ENCODE measurements at places on chromosomes 13 and 19.
A peak's percentile ranks its signal among the peaks of the same experiment; 100 is the strongest.

GRCh38 chr13:25378528-25378927, 6.8 kb downstream of the ATP8A2 start:
- DNase-seq, result peak; percentile 36
- H3K27ac ChIP-seq, result peak overlapping the region; percentile 7
- H3K4me1 ChIP-seq, result peaks cover 12% of the 10 kb centered on the region

GRCh38 chr13:91567485-91568207, 169.2 kb downstream of the GPC5 start:
- H3K36me3 ChIP-seq, result no peaks in the 10 kb centered on the region
- DNase-seq, result no peak
- no peak overlapping the region for H3K4me3 ChIP-seq

GRCh38 chr13:98480915-98481877, 95.7 kb downstream of the STK24 start:
- H3K4me3 ChIP-seq, result no peak overlapping the region
- DNase-seq, result peak; percentile 73
- H3K36me3 ChIP-seq, result no peaks in the 10 kb centered on the region

- H3K36me3 ChIP-seq, result no peaks in the 10 kb centered on the region
- no peak overlapping the region for H3K27ac ChIP-seq
- no peak overlapping the region for H3K4me3 ChIP-seq
- no peaks in the 10 kb centered on the region for H3K4me1 ChIP-seq
- no peak for DNase-seq
- H3K27me3 ChIP-seq, result no peaks in the 10 kb centered on the region
These were observed 726.0 kb downstream of the DIAPH3 start for GRCh38 chr13:59437544-59438301.

DNA sequence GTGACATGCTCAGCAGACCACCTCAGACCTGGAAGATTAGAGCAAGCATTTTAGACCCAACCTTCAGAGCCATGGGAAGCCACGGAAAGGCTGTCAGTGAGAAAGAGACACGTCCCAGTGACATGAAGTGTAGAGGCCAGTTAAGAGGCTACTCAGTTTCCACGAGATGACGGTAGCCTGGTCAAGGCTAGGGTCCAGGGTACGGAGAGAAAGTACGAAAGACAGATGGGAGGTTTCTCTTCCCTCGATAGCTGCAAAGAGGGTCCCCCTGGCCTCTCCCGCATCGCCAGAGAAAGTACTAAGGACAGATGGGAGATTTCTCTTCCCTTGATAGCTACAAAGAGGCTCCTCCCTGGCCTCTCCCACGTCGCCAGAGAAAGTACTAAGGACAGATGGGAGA, 8.6 kb downstream of the ZSCAN5A start:
- no peaks in the 10 kb centered on the region for H3K27me3 ChIP-seq
- peaks cover 45% of the 10 kb centered on the region for H3K36me3 ChIP-seq
- peak overlapping the region; percentile 74 for H3K27ac ChIP-seq
- peak; percentile 48 for DNase-seq
- H3K4me1 ChIP-seq, result peaks cover 25% of the 10 kb centered on the region
- no peak overlapping the region for H3K4me3 ChIP-seq

- no peaks in the 10 kb centered on the region for H3K27me3 ChIP-seq
- peaks cover 4% of the 10 kb centered on the region for H3K36me3 ChIP-seq
These were observed at the start of gene ZNF222 for GRCh38 chr19:44025217-44025936. Gene ZNF222 (plus strand): TSS chr19:44025379. CDS start chr19:44025437, 58 bp downstream.

- no peak for DNase-seq
- H3K27me3 ChIP-seq, result peaks cover 28% of the 10 kb centered on the region
- no peak overlapping the region for H3K27ac ChIP-seq
These were observed 8.0 kb downstream of the TINCR start for GRCh38 chr19:5559804-5560133.

- H3K36me3 ChIP-seq, result no peaks in the 10 kb centered on the region
- no peak overlapping the region for H3K27ac ChIP-seq
- no peaks in the 10 kb centered on the region for H3K27me3 ChIP-seq
- H3K4me3 ChIP-seq, result no peak overlapping the region
- peaks cover 3% of the 10 kb centered on the region for H3K4me1 ChIP-seq
- DNase-seq, result no peak
These were observed 37.5 kb upstream of the TM9SF2 start for GRCh38 chr13:99463646-99464397.

DNA sequence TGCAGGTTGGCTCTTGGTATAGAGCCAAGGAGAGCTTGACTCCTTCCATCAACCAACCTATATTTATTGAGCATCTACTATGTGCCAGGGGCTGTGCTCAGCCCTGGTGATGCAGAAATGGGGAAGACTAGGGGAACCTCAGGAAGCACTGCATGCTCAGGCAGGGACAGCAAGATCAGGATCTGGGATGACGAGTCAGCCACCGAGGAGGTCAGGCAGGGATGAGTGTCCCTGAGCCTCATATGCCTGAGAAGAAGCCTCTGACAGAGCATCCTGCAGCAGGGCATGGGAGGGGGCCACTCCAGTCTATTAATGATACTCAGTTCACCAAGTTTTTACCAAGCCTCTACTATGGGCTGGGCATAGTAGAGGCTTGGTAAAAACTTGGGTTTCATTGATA, 158.1 kb downstream of the KATNAL1 start:
- H3K4me1 ChIP-seq, result no peaks in the 10 kb centered on the region
- DNase-seq, result no peak
- peaks cover 45% of the 10 kb centered on the region for H3K27me3 ChIP-seq
- H3K4me3 ChIP-seq, result no peak overlapping the region
- H3K27ac ChIP-seq, result no peak overlapping the region
- H3K36me3 ChIP-seq, result no peaks in the 10 kb centered on the region

DNA sequence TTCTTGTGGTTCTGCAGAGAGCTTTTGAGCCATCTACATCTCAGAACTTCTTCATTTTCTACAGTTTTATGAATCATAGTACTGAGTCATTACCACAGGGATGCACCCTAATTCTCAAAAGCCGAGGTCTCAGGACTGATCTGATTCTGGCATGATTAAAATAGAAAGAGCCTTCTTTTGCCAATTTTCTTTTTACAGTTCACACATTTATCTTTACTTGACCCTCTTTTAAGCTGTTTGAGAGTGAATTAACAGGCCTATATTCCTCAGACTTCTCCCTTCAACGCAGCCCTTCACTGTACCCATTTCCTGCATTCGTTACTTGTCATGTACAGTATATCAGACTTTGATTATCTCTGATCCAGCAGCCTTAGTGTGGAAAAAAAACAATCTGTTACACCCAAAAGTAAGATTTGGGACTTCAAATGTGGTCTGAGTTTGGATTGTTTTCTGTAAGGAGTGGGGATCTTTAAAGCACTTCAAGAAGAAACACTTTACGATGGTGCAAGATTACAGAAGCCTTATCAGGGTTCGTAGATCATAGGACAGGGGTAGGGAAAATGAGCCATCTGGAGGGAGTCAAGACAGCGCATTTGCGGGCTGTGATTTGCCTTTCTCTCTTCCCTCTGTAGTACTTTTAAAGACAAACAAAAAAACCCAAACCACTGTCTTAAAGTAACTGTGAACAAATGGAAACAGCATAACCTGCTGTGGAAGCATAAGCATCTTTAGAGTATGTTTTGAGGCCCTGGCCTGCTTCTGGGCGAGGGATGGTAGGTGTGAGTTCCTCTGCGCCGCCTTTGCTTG, 15.3 kb upstream of the GPR183 start:
- peaks cover 18% of the 10 kb centered on the region for H3K36me3 ChIP-seq
- DNase-seq, result peak; percentile 20
- peak overlapping the region; percentile 76 for H3K27ac ChIP-seq
- no peak overlapping the region for H3K4me3 ChIP-seq

DNA sequence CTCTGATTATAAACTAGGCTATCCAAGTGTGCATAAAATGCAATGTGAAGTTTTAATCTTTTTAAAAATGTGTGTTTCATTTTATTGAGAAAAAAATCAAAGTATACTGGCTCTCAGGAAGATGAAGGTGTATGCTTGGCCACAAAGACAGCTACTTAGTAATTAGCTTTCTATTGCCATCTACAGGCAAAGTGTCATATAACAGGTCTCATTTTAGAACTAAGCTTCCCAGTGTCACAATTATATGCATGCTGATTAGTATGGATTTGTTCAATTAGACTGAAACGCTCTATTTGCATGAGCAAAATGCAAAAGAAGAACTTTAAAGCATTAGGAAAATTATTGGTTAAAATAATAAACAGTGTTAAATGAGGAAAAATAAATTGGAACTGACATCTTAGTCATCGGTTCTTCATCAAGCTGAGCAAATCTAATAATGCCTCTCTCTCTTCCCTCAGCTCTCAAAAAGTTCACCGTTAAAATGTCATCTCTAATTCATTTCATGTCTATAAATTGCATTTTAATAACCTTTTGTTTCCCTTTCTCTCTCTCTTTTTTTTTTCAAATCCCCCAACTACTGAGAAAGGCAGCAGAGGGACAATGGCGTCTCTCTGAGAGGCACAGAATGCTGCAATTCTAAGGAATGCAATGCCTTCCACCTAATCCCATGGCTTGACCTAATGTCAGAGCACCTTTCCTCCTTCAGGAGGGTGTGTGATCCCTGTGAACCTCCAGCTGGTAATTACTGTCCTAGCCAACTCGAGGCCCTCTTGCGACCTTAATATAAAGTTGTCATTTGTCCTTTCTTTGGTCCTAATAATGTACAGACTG, 313.1 kb upstream of the MAB21L1 start:
- no peaks in the 10 kb centered on the region for H3K27me3 ChIP-seq
- no peaks in the 10 kb centered on the region for H3K4me1 ChIP-seq
- H3K36me3 ChIP-seq, result no peaks in the 10 kb centered on the region
- no peak overlapping the region for H3K27ac ChIP-seq

DNA sequence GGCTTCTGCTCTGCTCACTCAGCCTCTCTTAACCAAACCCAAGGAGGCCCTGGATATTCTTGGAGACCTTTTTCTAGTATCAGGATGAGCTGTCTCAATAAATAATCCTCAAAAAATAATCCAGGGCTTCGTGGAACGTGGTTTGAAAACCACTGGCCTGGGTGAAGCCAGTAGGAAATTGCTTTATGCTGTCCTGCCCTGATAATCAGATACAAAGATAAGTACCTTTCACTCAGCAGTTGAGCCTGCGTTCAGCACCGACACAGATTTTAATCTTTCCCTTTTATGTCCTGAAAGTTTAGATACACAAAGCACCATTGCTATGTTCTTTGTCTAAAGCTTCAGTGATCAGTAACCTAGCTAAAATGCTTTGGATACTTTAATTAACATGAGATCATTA, 460.0 kb downstream of the RFC3 start:
- H3K27ac ChIP-seq, result no peak overlapping the region
- no peaks in the 10 kb centered on the region for H3K27me3 ChIP-seq
- H3K4me1 ChIP-seq, result no peaks in the 10 kb centered on the region
- DNase-seq, result no peak

GRCh38 chr19:46107371-46107770, 17.1 kb downstream of the IGFL3 start:
- H3K4me3 ChIP-seq, result no peak overlapping the region
- H3K27me3 ChIP-seq, result no peaks in the 10 kb centered on the region
- H3K36me3 ChIP-seq, result no peaks in the 10 kb centered on the region
- no peak overlapping the region for H3K27ac ChIP-seq
- no peak for DNase-seq

DNA sequence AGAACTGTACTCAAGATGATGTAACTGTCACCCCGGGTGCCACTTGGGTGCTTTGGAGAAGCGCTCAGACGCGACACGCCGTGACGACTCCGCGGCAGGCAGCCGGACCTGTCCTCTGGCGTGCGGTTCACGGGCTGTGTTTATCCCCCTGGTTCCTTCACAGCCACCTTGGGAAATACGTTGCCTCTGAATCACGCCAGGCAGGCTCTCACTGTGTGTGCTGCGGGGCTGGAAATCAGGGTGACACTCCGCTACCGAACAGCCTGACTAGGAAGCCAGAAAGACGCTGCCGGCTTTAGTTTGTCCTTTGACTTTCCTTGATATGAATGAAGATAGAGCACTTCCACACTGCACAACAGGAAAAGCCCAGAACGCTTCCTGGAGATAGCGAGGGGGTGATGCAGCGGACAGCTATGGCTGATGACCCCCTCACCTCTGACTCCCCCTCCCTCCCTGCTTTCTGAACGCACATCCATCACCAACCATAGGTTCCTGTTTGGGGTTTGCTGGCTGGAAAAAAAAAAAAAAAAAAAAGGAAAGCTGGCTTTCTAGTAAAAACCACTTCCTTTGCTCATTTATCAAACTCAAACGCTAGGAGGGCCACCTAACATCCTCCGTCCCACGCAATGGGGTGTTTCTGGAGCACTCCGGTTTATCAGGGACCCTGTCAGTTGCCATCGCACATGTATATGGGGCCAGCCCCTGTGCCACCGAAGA, 3.7 kb upstream of the GP6 start:
- peaks cover 51% of the 10 kb centered on the region for H3K4me1 ChIP-seq
- H3K36me3 ChIP-seq, result peaks cover 63% of the 10 kb centered on the region
- peak overlapping the region; percentile 96 for H3K27ac ChIP-seq
- no peaks in the 10 kb centered on the region for H3K27me3 ChIP-seq
- H3K4me3 ChIP-seq, result peak overlapping the region; percentile 20
- peak; percentile 89 for DNase-seq

DNA sequence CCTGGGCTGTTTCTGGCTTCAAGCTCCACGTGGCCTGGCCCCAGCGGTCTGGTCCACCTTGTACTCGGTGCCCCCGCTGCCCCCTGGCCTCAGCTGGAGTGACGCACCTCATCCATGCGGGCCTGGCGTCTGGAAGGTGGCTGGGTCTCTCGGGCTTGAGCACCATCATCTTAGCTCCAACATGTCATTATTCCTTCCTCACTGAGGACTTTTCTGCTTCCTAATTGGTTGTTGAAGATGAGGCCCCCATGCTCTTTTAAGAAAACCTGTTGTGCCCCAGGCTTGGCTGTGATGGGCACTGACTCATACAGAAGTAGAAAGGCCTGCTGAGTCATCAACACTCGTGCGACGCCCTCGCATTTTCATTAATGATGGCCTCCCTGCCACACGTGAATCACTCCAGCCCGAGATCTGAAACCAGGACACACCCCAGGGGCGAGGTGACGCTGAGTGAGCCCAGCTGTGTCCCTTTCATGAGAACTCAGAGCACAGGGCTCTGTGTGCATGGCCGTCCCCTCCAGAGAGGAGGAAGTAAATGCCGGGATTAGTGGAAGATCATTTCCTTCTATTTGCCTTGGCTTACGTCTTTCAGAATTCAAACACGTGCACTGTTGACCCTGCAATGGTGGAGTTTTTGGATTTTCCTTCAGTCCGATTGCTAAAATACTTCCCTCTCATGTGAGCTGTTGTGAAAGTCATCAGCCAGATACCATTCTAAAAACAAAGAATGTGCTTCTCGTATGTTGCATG, 14.0 kb upstream of the GJA3 start:
- no peak overlapping the region for H3K4me3 ChIP-seq
- no peak overlapping the region for H3K27ac ChIP-seq
- no peaks in the 10 kb centered on the region for H3K36me3 ChIP-seq

GRCh38 chr19:45346449-45346848, 5.9 kb downstream of the KLC3 start:
- no peak overlapping the region for H3K27ac ChIP-seq
- H3K27me3 ChIP-seq, result peaks cover 4% of the 10 kb centered on the region
- H3K36me3 ChIP-seq, result peaks cover 18% of the 10 kb centered on the region
- peak; percentile 46 for DNase-seq
- no peak overlapping the region for H3K4me3 ChIP-seq

DNA sequence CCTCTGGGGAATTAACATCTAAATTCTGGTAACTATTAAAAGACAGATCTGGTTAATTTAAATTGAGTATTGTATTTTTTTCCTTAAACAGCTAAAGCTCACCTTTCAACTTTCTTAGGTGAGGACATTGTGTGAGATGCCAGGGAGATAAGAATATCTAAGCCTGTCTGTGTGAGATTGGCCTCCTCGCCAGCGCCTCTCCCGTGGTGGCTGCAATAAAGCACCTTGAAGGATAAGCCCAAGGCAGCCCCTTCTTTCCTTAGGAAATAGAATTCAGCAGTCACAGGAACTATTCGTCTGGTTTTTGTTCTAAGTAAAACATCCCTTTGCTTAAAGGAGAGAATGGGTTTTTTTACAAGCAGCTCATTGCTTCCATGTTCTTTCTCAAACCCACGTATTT, 24.6 kb downstream of the NAXD start:
- no peaks in the 10 kb centered on the region for H3K27me3 ChIP-seq
- DNase-seq, result no peak
- H3K36me3 ChIP-seq, result peaks cover 87% of the 10 kb centered on the region
- no peak overlapping the region for H3K4me3 ChIP-seq
- no peak overlapping the region for H3K27ac ChIP-seq

All from K562 (cell line).